GM20000 (cell line): ENCODE measurements at places on chromosomes 12 and 14.

- DNase-seq, result no peak
Measured at GRCh38 chr12:126355346-126355745, 1290.1 kb downstream of the AACS start.

DNA sequence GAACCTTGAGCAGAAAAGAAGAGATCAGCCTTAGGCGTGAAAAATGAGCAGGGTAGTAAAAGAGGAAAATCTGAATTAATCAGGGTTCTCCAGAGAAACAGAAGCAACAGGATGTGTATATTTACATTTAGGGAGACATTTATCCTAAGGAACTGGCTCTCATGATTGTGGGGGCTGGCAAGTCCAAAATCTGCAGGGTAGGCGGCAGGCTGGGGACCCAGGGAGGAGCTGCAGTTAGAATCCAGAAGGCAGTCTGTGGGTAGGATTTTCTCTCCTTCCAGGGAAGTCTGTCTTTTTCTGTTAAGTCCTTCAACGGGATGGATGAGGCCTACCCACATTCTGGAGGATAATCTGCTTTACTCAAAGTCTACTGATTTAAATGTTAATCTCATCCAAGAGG is 67.4 kb upstream of the OVCH1 start:
- DNase-seq, result no peak

DNA sequence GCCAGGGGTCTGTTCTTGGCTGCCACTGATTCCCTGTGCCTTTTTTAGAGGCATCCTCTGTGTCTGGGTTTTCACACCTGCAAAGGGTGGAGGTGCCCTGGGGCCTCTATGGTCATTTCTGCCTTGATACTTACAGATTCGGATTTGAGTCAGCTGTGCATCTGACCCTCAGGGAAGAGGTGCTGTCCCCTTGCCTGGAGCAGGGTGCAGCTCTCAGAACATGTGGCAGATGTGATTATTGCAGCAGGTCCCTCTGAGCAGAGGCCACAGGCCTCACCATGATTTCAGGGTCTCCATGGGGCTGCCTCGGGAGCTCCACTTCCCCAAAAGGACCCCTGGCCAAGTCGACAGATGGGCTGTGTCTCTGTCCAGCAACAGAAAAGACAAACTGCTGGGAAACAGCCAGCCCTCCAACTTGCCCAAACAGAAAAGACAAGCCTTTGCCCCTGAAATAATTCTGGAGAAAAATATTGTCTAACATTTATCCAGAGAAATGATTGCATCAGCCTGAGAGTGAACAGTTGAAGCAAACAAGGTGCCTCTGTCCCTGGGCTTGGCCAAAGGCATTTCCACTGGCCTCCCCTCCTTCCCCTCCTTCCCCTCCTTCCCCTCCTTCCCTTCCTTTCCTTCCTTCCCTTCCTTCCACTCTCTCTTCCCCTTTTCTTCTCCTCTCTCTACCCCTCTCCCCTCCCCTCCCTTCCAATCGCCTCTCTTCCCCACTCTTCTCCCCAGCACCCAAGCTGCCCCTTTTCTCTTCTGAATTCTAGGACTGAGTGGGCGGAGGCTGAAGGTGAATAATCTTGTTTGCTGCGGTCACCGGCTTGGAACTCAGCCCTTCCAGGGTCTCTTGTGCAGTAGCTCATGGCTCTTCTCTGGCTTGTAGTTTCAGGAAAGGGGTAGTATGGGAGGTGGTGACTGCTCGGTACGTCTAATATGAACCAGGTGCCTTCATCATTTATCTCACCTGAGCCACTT is 676 bp downstream of the SERPINA3 start:
- DNase-seq, result no peak

- DNase-seq, result no peak
Measured at GRCh38 chr14:68894123-68894522, 85.0 kb downstream of the ACTN1 start.

GRCh38 chr14:20499108-20499507 is 6.2 kb upstream of the RNASE10 start:
- no peak for DNase-seq

DNA sequence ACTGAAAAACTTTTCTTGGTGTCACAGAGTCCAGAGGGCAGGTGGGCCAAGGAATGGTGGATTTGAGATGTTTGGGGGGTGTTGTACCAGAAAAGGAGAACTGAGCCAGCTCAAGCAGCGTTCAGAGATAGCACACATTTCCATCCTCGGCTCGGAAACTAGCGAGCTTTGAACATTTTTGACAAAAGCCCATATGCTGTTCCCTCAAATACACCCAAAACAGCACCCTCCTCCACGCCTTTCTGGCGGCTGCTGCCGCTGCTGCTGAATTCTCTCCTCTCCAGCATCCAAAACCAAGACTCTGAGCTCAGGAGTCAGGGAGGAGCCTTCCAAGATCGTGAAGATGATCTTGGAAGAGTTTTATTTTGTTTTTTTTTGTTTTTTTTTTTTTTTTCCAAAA is 961 bp downstream of the SRRM4 start:
- no peak for DNase-seq

- DNase-seq, result peak; percentile 24
Measured at GRCh38 chr14:68172627-68173026, 353.0 kb downstream of the RAD51B start.

GRCh38 chr14:20697273-20698017 is 8.9 kb downstream of the ANG start:
- peak; percentile 73 for DNase-seq

DNA sequence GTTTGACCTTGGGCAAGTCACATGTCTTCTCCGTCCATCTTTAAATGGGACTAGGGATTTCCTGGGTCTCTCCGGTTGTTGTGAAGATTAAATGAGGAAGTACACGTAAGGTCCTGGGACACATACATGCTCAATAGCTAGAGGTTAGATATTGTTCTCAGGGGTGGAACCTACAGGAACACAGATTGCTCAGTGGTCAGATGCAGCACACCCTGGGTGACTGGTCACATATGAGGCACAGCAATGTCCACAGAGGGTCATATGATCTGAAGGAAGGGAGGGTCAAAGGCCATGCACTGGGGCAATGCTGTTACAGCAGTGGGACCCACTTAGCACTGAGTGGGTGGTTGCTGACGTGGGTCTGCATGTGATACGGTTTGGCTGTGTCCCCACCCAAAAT is 11.4 kb upstream of the SLC8B1 start:
- no peak for DNase-seq

DNA sequence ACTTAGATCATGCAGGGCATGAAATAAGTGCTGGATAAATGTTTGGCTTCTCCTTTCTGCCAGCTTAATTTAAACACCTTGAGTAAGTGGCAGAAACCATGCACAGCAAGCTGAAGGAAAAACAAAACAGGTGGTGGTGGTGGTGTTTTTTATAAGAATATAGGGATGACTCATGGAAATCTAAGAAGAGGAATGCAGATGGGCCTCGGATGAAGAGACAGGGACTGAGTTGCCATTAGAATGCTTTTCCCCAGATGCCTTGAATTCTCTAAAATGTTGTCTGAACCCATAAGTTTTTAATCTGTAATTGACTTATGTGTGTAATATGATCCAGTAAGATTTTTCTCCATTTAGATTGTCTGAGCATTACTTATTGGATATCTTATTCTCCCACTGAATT is 93.1 kb upstream of the ZDHHC17 start:
- DNase-seq, result no peak

GRCh38 chr12:3046441-3047200 is 30.6 kb upstream of the TSPAN9 start:
- DNase-seq, result no peak

- DNase-seq, result no peak
Measured at GRCh38 chr14:101736071-101736470, 25.4 kb upstream of the PPP2R5C start.

GRCh38 chr14:103593577-103593976 is 30.8 kb downstream of the COA8 start:
- DNase-seq, result peak; percentile 80

- no peak for DNase-seq
Measured at GRCh38 chr12:92188517-92189188, 43.0 kb upstream of the BTG1 start.

GRCh38 chr14:77059276-77059915 is 30.9 kb upstream of the IRF2BPL start:
- no peak for DNase-seq
